Spinal cord (tissue), 10 donors: ENCODE measurements at places on chromosomes 4 and X.

- no peaks in the 10 kb centered on the region for H3K27me3 ChIP-seq
- no peak for DNase-seq
- H3K36me3 ChIP-seq, result no peaks in the 10 kb centered on the region
- H3K4me3 ChIP-seq, result no peak overlapping the region
These were observed 201.1 kb downstream of the ARAP2 start for GRCh38 chr4:36043241-36043640.

DNA sequence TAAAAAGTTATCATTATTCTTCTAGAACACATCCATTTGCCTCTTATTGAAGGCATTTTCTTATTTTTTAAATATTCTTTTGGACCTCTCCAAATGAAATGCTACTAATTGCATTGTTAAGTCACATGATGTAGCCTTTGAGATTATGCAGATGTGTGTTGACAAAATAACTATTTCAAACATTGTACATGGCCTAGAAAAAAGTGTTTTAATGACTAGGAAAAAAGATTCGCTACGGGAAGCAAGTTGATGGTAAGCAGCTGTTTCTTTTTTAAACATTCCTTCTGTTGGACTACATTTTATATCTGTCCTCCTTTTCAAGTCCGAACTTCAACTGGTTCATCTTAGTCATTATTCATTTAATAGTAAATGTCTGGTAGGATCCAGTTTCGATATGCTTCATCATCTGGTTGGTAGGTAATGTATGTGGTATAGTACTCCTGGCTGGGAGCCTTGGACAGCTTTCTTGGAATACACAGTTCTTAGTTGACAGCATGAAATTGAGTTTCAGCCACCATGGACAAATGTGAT, 34.3 kb upstream of the GUCY1A1 start:
- H3K27ac ChIP-seq, result no peak overlapping the region
- DNase-seq, result no peak
- no peaks in the 10 kb centered on the region for H3K36me3 ChIP-seq

DNA sequence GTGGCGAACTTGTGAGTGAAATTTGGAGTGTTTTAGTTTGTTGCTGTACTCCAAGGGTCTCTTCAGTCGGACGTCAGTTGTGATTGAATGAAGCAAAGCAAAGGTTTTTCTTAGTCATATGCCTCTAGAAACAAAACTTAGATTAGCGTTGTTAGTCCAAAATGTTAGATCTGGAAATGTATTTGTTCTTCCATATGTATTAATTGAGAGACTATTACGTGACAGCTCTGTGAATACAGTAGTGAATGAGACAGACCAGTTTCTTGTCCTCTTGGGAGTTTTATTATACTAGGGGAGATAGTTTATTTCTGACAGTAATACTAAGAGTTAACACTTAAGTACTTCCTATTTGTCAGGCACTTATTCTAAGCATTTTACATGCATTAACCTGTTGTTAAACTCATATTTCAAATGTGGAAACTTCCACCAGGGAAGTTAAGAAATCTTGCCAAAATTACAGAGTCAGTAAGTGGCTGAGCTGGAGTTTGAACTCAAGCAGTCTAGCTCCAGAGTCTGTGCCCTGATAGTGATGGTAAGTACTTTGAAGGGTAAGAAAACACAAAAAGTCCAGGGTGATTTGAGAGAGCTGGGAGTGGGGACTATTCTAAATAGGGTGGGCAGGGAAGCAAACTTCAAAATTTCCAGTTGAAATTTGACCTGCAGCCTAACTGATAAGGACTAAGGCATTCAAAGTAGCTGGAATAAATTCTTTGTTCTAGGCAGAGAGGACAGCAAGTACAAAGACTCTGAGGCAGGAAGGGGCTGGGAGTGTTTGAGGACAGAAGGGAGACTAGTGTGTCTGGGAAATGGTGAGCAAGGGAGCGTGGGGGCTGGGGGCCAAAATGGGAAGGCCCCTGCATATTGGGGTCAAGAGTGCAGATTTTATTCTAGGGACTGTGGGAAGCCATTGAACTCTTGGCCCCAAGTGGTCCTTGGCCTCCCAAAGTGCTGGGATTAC, 17.0 kb downstream of the ADD1 start:
- H3K27me3 ChIP-seq, result no peaks in the 10 kb centered on the region
- no peak overlapping the region for H3K4me3 ChIP-seq
- H3K4me1 ChIP-seq, result peaks cover 10% of the 10 kb centered on the region
- H3K27ac ChIP-seq, result no peak overlapping the region

- H3K27me3 ChIP-seq, result no peaks in the 10 kb centered on the region
- no peak overlapping the region for H3K27ac ChIP-seq
- H3K36me3 ChIP-seq, result no peaks in the 10 kb centered on the region
- no peak for DNase-seq
- no peaks in the 10 kb centered on the region for H3K4me1 ChIP-seq
These were observed 55.3 kb upstream of the CLDN24 start for GRCh38 chr4:183377491-183377890.

GRCh38 chrX:138294951-138295350, 416.6 kb downstream of the FGF13 start:
- H3K4me1 ChIP-seq, result no peaks in the 10 kb centered on the region
- H3K4me3 ChIP-seq, result no peak overlapping the region
- H3K36me3 ChIP-seq, result no peaks in the 10 kb centered on the region
- no peak for DNase-seq
